Activated CD8-positive, alpha-beta memory T cell treated with anti-CD3 and anti-CD28 coated beads, Interleukin-2, amount 10 ng/mL, durations not matched to agents 7 days and 5 days (primary cell): ENCODE measurements at places on chromosomes 5 and 9.

DNA sequence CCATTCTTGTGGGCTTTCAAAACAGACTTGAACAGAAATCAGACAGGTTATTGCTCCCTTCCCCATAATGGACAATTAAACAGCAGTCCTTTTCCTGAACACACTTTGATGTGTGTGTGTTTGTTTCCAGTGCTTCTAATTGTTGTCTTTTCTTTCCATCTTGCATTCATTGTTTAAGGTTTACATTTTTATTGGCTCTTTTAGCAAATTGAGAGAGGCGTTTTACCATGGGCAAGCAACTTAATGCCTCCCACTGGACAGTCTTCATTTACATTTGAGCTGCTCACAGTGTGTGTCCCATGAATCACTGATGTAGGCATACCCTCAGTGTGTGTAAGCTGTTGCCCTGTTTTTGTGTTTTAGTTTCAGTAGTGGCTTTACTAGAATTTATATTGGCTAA is 25.0 kb downstream of the WDR36 start:
- no peaks in the 10 kb centered on the region for H3K27me3 ChIP-seq
- no peak overlapping the region for H3K27ac ChIP-seq
- H3K4me1 ChIP-seq: peaks cover 6% of the 10 kb centered on the region
- peaks cover 44% of the 10 kb centered on the region for H3K36me3 ChIP-seq
- no peak overlapping the region for H3K4me3 ChIP-seq

GRCh38 chr9:8391132-8391531 is 591.6 kb upstream of the DMAC1 start:
- DNase-seq: no peak
- no peaks in the 10 kb centered on the region for H3K36me3 ChIP-seq
- no peaks in the 10 kb centered on the region for H3K27me3 ChIP-seq
- H3K27ac ChIP-seq: no peak overlapping the region
- H3K4me1 ChIP-seq: no peaks in the 10 kb centered on the region
- H3K4me3 ChIP-seq: no peak overlapping the region

- no peaks in the 10 kb centered on the region for H3K4me1 ChIP-seq
- no peaks in the 10 kb centered on the region for H3K36me3 ChIP-seq
- no peak for DNase-seq
- H3K27me3 ChIP-seq: no peaks in the 10 kb centered on the region
- H3K27ac ChIP-seq: no peak overlapping the region
These were observed 372.3 kb upstream of the CDH18 start for GRCh38 chr5:20360263-20360662.

GRCh38 chr5:1955586-1955985 is 72.9 kb upstream of the IRX4 start:
- peaks cover 15% of the 10 kb centered on the region for H3K27me3 ChIP-seq
- no peak for DNase-seq
- no peak overlapping the region for H3K27ac ChIP-seq
- H3K4me1 ChIP-seq: no peaks in the 10 kb centered on the region

GRCh38 chr9:125617087-125617486 is 89.9 kb downstream of the MAPKAP1 start:
- H3K27me3 ChIP-seq: no peaks in the 10 kb centered on the region
- H3K4me1 ChIP-seq: no peaks in the 10 kb centered on the region
- H3K36me3 ChIP-seq: no peaks in the 10 kb centered on the region
- H3K4me3 ChIP-seq: no peak overlapping the region

- H3K27me3 ChIP-seq: peaks cover 32% of the 10 kb centered on the region
- H3K4me3 ChIP-seq: no peak overlapping the region
- H3K27ac ChIP-seq: no peak overlapping the region
- no peak for DNase-seq
- no peaks in the 10 kb centered on the region for H3K36me3 ChIP-seq
These were observed 263.9 kb downstream of the FSTL4 start for GRCh38 chr5:133348406-133348805.

GRCh38 chr5:23506329-23507236 is 826 bp upstream of the PRDM9 start:
- H3K27ac ChIP-seq: no peak overlapping the region
- H3K4me1 ChIP-seq: no peaks in the 10 kb centered on the region
- H3K27me3 ChIP-seq: no peaks in the 10 kb centered on the region
- H3K36me3 ChIP-seq: peaks cover 2% of the 10 kb centered on the region
- no peak for DNase-seq

GRCh38 chr5:9362600-9362999 is 183.3 kb downstream of the SEMA5A start:
- no peaks in the 10 kb centered on the region for H3K36me3 ChIP-seq
- H3K27ac ChIP-seq: no peak overlapping the region
- no peak overlapping the region for H3K4me3 ChIP-seq
- no peaks in the 10 kb centered on the region for H3K27me3 ChIP-seq

- no peak overlapping the region for H3K4me3 ChIP-seq
- no peak overlapping the region for H3K27ac ChIP-seq
These were observed 1932.3 kb upstream of the CDH6 start for GRCh38 chr5:29261213-29261612.

DNA sequence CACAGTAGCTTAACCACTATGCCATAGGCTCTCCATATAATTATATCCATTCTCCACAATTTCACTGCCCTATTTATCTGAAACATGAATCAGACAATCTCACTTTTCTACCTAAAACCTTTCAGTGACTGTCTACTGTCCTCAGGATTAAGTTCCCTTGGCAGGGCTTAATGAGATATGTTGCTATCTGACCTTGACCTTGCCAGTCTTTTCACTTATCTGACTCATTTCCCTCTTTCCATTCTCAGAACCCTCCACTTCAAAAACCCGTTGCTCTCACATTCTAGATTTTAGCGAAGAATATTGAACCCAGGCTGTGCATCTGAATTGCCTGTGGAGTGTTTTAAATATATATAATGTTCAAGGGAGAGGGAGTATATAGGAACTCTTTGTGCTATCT is 452.1 kb upstream of the MPDZ start:
- H3K27ac ChIP-seq: no peak overlapping the region
- no peaks in the 10 kb centered on the region for H3K27me3 ChIP-seq
- H3K4me1 ChIP-seq: no peaks in the 10 kb centered on the region
- DNase-seq: no peak
- H3K36me3 ChIP-seq: no peaks in the 10 kb centered on the region

- DNase-seq: no peak
- H3K36me3 ChIP-seq: no peaks in the 10 kb centered on the region
- no peak overlapping the region for H3K27ac ChIP-seq
These were observed 358.6 kb downstream of the IRX1 start for GRCh38 chr5:3954199-3954598.

GRCh38 chr9:2257248-2257929 is 242.2 kb downstream of the SMARCA2 start:
- no peaks in the 10 kb centered on the region for H3K36me3 ChIP-seq
- DNase-seq: no peak
- no peak overlapping the region for H3K4me3 ChIP-seq

GRCh38 chr5:107268241-107268640 is 402.5 kb downstream of the EFNA5 start:
- peaks cover 3% of the 10 kb centered on the region for H3K27me3 ChIP-seq
- no peaks in the 10 kb centered on the region for H3K36me3 ChIP-seq
- no peak for DNase-seq
- H3K27ac ChIP-seq: no peak overlapping the region
- no peak overlapping the region for H3K4me3 ChIP-seq
- H3K4me1 ChIP-seq: no peaks in the 10 kb centered on the region

DNA sequence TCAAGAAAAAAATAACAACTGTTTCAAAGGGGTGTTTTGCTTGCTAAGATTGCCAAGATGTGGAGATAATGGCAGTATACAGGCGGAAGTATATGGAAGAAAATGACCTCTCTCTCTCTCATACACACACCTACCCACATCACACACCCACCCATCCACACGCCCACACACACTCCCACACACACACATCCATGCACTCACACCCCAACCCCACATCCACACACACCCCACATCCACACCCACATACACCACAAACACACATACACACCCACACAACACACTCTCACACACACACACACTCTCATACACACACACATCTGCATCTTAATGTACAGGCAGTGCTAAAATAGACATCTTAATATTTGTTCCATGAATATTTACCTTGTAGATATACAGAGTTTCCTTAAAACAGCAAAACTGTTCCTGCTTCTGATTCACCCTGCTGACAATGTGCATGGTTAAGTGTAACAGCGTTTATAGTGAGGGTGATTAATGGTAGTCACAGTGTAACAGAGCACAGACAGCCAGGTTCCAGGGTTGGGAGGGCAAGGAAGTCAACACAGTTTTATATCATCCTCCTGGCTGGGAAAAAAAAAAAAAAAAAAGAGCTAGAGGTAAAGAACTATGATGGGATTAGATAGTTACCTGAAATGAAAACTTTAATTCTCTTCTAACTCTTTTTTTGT is 8.3 kb downstream of the BHMT2 start:
- H3K36me3 ChIP-seq: peaks cover 3% of the 10 kb centered on the region
- peaks cover 7% of the 10 kb centered on the region for H3K27me3 ChIP-seq
- no peak overlapping the region for H3K27ac ChIP-seq
- DNase-seq: no peak
- H3K4me3 ChIP-seq: no peak overlapping the region

- no peak overlapping the region for H3K27ac ChIP-seq
- H3K4me3 ChIP-seq: no peak overlapping the region
- no peak for DNase-seq
These were observed 296.5 kb upstream of the DMAC1 start for GRCh38 chr9:8096091-8096490.

DNA sequence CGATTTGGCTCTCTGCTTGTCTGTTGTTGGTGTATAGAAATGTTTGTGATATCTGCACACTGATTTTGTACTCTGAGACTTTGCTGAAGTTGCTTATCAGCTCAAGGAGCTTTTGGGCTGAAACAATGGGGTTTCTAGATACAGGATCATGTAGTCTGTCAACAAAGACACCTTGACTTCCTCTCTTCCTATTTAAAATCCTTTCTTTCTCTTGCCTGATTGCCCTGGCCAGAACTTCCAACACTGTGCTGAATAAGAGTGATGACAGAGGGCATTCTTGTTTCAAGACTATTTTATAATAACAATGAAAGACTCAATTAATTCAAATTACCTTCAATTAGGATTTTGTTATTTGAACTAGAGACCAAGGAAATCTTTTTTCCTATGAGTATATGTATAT is 692.5 kb downstream of the PRR16 start:
- H3K27ac ChIP-seq: no peak overlapping the region
- no peaks in the 10 kb centered on the region for H3K27me3 ChIP-seq
- H3K4me1 ChIP-seq: no peaks in the 10 kb centered on the region
- no peak for DNase-seq

DNA sequence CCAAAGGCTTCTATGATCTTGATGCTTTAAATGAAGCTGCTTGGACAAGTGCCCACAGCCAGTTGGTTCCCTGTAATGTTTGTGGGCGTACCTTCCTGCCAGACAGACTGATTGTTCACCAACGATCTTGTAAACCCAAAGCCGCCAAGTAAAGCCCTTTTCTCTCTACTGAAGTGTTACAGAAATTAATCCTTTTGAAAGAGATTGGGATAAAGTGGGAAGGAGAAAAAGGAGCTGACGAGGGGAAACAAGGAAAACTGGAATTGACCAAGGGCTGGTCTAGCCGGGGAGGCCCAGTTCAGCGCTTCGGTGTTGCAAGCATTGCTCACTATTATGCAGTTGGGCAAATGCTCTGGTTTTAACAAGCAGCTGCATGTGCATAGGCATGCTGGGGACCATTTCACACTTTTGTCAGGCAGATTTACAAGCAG is 53.2 kb downstream of the ZNF474 start:
- no peak overlapping the region for H3K27ac ChIP-seq
- no peak for DNase-seq
- H3K27me3 ChIP-seq: peaks cover 3% of the 10 kb centered on the region
- no peaks in the 10 kb centered on the region for H3K4me1 ChIP-seq
- no peak overlapping the region for H3K4me3 ChIP-seq

GRCh38 chr9:16419124-16419523 is 451.3 kb downstream of the BNC2 start:
- H3K4me3 ChIP-seq: no peak overlapping the region
- no peaks in the 10 kb centered on the region for H3K36me3 ChIP-seq
- no peak overlapping the region for H3K27ac ChIP-seq
- H3K27me3 ChIP-seq: no peaks in the 10 kb centered on the region

- no peaks in the 10 kb centered on the region for H3K36me3 ChIP-seq
- H3K4me3 ChIP-seq: no peak overlapping the region
- DNase-seq: no peak
- H3K4me1 ChIP-seq: no peaks in the 10 kb centered on the region
These were observed 64.9 kb upstream of the SHC3 start for GRCh38 chr9:89243296-89244061.

DNA sequence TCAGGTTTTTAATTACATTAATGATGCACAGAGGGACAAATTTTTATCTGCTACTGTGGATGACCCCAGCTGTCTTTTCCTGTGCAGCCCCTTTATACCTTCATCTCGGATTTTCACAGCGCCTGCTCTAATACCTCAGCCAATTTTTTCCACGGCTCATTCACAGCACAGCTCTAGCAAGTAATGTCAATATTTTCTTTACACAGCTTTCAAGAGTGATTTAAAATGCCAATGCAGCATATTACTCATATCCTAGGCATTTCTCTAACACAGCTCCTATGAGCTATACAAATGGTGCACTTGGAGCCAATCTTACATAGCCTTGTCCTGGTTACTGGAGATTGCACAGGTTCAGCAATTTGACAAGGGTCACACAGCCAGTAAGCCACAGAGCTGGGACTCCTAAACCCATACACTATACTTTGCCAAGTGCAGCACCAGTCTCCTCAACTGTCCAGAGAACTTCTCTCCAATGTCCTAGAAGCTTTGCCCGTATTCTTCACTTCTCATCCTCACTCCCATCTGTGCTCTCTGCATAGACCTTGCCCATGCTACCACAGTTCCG is 661.8 kb downstream of the DTWD2 start:
- no peak for DNase-seq
- H3K4me3 ChIP-seq: no peak overlapping the region
- no peaks in the 10 kb centered on the region for H3K27me3 ChIP-seq
- H3K4me1 ChIP-seq: no peaks in the 10 kb centered on the region
- H3K27ac ChIP-seq: no peak overlapping the region

DNA sequence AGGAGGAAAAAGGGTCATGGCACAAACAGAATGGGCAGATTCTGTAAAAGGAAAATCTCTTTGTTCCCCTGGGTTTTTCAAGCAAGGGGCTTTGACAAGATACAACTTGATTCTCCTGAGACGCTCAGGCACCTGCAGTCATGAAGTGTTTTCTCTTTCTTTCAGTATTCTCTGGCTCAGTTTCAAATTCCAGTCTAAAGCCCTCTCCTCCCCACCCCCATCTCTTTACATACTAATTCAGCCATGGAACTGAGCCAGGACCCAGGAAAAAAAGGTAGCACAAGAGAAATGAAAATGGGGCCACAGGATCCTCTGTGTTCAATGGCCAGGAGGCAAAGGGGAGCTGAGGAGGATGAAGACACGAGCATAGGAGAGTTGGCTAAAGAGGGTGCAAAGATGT is 408.4 kb downstream of the SPOCK1 start:
- H3K4me1 ChIP-seq: no peaks in the 10 kb centered on the region
- H3K36me3 ChIP-seq: no peaks in the 10 kb centered on the region
- H3K4me3 ChIP-seq: no peak overlapping the region
- no peak for DNase-seq
- no peak overlapping the region for H3K27ac ChIP-seq

GRCh38 chr5:157306692-157307471 is 41.0 kb downstream of the CYFIP2 start:
- peaks cover 75% of the 10 kb centered on the region for H3K36me3 ChIP-seq
- H3K4me1 ChIP-seq: peaks cover 65% of the 10 kb centered on the region
- peak overlapping the region; percentile 90 for H3K27ac ChIP-seq
- no peaks in the 10 kb centered on the region for H3K27me3 ChIP-seq
- H3K4me3 ChIP-seq: peak overlapping the region; percentile 20
